NCI-H1092 treated with DMSO at 0.1 percent for 48 hours (cell line): ENCODE measurements at places on chromosomes 3 and 15.

GRCh38 chr3:168239287-168239686, 143.6 kb upstream of the GOLIM4 start:
- no peak for DNase-seq

DNA sequence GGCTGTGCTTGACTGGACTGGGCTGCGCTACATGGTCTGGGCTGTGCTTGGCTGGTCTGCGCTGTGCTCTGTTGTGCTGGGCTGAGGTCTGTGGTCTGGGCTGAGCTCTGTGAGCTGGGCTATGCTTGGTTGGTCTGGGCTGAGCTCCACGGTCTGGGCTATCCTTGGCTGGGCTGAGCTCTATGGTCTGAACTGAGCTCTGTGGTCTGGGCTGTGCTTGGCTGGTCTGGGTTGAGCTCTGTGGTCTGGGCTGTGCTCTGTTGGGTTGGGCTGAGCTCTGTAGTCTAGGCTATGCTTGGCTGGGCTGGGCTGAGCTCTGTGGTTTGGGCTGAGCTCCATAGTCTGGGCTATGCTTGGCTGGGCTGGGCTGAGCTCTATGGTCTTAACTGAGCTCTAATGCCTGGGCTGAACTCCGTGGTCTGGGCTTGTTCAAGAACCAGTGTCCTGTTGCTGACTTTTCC, 92.0 kb downstream of the PLXNA1 start:
- DNase-seq = peak; percentile 45

GRCh38 chr15:81302701-81303109, 21.2 kb downstream of the STARD5 start:
- no peak for DNase-seq

DNA sequence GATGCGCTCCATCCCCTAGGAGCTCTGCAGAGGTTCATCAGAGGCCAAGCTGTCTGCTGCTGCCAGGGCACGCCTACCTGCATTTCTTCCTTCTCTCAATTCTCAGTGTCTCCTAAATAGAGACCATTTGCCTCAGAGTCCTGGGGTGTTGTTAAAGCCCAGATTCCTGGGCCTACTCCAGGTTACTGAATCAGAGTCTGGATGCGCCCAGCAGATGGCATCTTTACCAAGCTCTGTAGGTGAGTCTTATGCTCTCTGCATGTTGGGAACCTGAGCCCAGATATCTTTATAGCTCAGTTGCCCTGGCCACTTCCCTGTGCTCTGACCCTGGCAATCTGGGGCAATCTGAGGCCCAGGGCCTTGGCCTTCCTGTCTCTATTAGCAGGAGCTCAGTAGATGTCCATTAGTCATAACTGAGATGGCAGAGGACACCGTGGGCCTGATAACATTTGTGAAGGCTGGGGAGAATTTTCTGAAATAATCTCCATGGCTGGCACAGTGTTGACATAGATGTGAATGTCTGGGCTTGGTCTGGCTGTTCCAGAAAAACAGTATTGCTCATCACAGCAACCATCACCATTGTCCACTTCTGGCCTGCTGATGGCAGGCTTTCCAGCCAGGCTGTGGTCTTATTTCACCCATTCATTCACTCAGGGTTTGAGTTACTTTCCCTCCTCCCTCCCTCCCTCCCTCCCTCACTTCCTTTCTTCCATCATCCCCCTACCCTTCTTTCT, 13.3 kb upstream of the RBP1 start:
- DNase-seq = no peak

- no peak for DNase-seq
Measured at GRCh38 chr3:135760581-135760980, 204.9 kb upstream of the PPP2R3A start.

GRCh38 chr3:120608506-120608905, 12.4 kb downstream of the NDUFB4 start:
- DNase-seq = no peak

GRCh38 chr15:40363611-40364010, 5.6 kb downstream of the DISP2 start:
- DNase-seq = no peak

DNA sequence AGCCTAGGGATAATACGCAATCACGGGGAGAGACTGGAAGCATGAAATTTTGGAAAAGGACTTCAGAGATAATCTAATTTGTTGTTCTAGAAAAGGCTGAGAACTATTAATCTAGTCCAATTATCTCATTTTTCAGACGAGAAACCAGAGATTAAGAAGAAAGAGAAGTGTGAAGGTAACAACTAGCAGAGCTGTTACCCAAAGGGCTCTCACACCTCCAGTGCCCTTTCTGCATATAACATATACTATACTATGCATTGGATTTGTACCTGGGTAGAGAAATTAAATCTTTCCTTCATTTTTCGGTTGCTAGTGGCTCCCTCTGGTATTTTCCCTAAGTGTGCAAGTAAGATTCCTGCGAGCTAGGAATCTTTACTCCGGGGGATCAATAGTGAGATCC, 13.4 kb upstream of the TM4SF19 start:
- DNase-seq = no peak

DNA sequence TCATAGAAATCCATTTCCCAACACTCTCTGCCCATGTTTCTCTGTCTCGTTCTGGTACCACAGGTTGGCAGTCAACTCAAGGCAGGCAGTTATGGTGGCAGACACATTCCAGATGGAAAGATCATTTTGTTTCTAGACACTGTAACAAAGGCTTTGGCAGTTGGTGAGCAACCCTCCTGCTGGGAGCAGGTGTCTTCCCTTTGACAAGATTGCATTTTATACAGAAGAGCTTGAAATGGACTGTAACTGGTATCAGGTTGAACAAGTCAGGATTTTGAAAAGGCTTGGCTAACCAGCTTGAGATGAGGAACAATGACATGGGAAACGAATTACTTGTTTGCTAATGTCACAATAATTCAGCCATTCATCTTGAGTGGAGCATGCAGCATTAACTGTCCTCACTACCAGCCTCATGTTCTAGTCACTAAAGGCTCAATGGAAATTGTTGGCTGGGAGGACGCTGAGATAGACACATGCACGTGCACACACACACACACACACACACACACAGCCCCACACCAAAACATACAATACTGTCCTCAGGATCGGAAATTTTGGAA, 170.0 kb downstream of the SEMA6D start:
- peak; percentile 76 for DNase-seq

- DNase-seq = no peak
Measured at GRCh38 chr3:111650378-111651275, 55.5 kb upstream of the ZBED2 start.

DNA sequence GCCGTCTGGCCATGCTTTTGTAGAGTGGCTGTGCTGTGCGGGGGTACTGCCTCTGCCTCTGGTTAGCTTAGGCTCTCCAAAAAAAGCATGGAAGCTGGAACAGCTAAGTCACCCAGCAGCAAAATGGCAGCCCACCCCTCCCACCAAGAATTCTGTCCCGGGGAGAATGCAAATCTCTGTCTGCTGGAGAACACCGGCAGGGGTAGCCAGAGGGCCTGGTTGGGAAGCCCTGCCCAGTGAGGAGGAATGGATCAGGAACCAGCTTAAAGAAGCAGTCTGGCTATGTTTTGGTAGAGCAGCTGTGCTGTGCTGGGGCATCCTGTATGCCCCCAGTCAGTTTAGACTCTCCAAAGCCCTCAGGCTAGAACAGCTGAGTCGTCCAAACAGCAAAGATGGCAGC, 56.2 kb upstream of the PTPRG start:
- DNase-seq = no peak

- no peak for DNase-seq
Measured at GRCh38 chr15:32802286-32802936, 84.6 kb downstream of the GREM1 start.

GRCh38 chr3:48997714-48998637, 7.9 kb downstream of the P4HTM start:
- peak; percentile 81 for DNase-seq

DNA sequence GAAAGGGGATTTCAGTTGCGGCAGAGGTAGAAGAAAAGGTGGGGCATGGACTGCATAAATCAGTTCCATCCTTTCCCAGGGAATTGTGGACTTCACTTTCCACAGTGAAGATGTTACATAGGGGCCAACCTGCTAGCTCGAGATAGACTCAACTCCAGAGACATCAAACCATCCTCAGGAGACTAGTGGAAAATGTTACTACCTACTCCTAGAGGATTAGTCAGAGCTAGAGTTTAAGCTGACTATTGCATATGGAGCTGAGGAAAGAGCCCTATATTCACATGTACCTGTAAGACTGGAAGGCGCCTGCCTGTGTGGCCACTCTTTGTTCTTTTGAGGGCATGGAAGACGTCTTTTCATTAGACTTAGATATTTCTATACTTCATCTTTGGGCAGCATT, 69.2 kb downstream of the KLHL25 start:
- DNase-seq = no peak
